ENCODE measurements at places on chromosomes 12 and 14.

- peak; percentile 32 for DNase-seq
Observed at GRCh38 chr12:123057513-123058265, 77.2 kb downstream of the ARL6IP4 start.

DNA sequence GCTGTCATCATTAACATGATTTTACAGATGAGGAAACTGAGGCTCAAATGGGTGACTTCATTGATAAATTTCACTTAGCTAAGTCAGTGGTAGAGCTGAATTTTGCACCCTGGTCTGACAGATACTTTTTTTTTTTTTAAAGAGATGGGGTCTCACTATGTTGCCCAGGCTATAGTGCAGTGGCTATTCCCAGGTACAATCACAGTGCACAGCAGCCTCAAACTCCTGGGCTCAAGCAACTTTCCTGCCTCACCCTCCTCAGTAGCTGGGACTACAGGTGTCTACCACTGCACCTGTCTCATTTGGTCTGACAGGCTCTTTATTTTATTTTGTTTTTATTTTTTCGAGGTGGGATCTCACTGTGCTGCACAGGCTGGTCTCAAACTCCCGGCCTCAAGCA, 24.2 kb upstream of the CORO1C start:
- no peak for DNase-seq

DNA sequence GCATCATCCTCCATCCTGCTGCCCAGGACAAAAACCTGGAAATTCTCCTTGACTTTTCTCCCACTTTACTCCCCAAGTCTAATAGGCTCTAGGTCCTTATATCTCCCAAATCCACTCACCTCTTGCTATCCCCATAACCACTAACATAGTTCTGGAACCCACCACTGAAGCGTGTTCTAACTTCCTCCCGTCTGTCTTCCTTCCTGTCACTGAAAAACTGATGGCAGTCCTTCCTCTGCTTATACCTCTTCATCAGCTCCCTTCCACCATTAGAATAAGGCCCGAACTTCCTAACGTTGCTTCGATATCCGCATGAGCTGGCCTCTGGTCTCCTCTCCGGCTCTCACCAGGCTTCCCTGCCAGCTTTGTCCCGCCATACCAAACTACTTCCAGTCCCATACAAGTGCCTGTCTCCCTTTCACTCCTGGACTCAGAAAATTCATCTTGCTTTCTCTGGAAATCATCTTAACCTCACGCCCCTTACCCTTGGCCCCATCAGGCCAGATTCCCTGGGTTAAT, 63.0 kb upstream of the BCL2L14 start:
- DNase-seq, result no peak

DNA sequence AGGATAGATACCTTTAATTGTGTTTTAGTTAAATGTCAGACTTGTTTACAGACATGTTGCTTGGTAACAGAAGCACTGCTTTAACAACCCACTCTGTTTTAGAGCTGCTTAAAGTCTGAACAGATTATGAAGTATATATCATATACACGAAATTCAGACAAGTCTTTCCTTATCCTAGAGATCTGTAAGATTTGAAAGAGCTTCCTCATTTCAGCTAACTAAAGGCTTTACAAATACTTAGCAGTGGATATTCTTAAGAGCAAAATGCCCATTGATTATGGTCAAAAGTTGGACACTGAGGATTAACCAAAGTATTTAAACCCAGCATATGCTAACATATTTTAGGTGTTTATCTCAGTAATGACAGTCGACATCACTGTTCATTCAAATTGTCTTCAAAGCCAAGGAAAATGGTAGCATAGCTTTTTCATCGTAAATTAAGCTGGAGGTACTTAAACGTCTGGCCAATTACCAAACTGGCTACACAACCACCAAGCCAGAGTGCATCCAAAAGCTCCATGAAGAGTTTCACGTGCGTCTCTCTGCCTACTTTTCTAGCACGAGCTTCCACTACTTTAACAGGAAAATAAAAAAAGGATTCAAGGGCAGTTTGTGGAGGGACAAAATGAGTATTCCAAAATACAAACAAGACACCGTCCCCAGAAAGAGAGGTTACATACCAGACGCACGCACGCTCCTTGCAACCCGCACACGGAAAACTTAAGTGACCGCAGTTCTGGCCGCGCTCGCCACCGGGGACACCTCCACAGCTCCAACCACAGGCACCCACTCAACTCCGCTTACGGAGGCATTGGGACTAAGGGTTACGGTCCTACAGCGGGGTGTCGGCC, 565 bp downstream of the CEP83 start:
- DNase-seq, result peak; percentile 45

- DNase-seq, result no peak
Observed at GRCh38 chr14:102926104-102926503, 3.6 kb downstream of the AMN start.

GRCh38 chr14:61749264-61749663, 13.0 kb upstream of the SNAPC1 start:
- no peak for DNase-seq

DNA sequence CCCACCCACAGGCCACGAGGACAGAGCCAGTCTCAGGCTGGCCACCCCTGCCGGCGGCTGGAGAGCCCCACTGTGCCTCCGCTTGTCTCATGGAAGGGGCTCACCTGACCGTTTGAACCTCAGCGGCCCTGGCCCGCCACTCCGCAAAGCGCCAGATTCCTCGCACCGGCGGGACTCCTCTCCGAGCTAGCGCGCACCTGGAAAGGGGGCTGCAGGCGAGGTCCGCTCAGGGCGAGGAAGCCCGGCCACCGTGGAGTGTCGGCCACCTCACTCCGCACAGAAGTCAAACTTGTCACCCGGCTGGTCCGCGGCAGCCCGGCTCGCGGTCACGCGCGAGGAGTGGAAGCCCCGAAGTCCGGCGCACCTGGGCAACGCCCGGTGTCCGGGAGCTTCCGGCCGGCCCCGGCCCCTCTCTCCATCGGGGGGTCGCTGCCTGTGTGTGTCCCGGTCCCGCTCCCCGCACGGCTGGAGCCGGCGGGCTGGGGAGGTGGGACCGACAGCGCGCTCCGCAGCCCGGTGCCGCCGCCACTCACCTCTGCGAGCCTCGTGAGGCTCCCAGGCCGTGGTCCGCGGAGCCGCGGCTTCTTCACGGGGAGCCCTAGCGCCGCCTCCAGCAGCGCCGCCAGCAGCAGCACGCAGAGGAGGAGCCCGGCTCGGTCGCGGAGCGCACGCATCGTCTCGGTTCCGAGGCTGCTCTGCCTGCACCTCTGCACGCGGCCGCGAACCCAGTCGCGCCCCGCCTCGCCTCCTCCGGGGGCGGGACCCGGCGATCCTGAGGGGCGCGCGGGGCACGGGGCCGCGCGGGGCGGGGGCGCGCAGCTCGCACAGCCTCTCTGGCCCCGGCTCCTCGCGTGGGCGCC, at the start of gene ISM2:
TSS of gene ISM2 (minus strand) at position 697 of the 860 bp plus-strand sequence. CDS start at position 674, 23 bp downstream.
- DNase-seq, result peak; percentile 49

DNA sequence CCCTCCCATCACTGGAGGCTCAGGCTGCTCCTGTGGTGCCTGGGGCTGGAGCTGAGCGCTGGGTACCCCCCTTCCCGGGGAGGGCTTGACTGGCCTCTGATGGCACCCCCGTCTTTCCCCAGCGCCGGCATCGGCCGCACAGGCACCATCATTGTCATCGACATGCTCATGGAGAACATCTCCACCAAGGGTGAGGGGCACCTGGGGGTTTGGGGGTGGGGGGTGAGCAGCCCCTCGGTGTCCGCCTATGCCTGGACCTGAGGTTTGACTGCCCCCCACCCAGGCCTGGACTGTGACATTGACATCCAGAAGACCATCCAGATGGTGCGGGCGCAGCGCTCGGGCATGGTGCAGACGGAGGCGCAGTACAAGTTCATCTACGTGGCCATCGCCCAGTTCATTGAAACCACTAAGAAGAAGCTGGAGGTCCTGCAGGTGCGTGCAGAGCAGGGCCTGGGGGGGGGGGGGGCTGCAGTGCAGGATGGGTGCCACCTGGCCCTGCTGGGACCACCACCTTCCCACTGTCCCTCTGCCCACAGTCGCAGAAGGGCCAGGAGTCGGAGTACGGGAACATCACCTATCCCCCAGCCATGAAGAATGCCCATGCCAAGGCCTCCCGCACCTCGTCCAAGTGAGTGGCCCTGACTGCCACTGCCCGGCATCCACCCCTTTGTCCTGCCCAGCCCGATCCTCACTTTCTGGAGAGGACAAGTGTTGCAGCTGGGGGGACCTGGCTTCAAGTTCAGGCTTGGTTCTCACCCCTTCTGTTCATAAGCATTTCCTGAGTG, 8.8 kb downstream of the PTPN6 start:
- no peak for DNase-seq

GRCh38 chr14:88258021-88258420, 65.0 kb downstream of the KCNK10 start:
- no peak for DNase-seq

DNA sequence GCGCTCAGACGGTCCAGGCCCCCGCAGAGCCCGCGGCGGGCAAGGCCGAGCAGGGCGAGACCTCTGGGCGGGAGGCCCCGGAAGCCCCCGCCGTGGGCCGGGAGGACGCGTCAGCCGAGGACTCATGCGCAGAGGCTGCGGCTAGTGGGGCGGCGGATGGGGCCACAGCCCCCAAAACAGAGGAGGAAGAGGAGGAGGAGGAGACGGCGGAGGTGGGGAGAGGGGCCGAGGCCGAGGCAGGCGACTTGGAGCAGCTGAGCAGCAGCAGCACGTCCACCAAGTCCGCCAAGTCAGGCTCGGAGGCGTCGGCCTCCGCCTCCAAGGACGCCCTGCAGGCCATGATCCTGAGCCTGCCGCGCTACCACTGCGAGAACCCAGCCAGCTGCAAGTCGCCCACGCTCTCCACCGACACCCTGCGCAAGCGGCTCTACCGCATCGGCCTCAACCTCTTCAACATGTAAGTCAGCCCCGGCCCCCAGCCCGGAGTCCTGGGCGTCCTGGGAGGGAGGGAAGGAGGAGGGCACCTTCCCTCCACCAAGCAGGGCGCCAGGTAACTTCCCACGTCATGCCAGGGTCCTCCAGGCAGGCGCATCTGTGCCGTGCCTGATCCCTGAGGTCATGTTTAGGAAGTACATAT, 72.4 kb downstream of the IQSEC3 start:
- DNase-seq, result no peak

- DNase-seq, result no peak
Observed at GRCh38 chr14:35875296-35875695, 49.2 kb downstream of the BRMS1L start.

DNA sequence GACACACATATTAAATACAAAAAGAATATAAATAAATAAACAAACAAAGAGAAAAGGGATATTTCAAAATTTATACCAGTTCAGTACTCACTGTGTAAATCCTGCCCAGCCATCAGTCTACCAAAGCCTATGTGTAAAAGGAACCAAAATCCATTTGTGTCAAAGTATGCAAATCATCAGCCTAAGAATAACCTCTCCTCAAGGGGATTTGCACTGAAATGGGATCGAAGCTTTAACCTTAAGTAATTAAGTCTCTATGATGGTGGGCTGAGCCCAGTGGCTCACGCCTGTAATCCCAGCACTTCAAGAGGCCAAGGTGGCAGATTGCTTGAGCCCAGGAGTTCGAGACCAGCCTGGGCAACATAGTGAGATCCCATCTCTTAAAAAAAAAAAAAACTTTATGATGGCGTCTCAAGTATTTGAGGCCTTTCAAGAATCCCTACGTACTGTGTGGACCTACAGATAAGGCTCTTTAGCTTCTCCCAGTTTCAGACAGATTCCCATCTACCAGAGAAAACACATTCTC, 57.8 kb upstream of the METAP2 start:
- DNase-seq, result no peak

DNA sequence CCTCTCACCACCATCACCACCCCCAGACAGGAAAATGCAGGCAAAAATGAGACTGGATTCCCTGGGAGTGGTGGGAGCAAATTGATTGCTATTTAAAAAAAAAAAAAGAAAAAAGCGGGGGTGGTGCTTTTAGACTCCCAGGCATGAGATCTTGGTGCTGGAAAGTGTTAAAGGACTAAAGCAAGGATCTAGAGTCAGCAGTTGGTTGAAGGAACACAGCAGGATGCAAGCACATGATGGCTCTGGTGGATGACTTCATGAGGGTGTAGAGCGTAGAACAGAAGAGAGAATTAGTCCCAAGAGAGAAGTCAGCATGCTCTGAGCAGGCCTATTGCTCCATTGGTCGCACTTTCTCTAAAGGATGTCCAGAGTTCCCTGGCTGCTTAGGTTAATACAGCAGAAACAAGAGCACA, 183.8 kb upstream of the HMGA2 start:
- DNase-seq, result no peak

Data from NCI-H1092 treated with DMSO at 0.1 percent for 48 hours (cell line).